ENCODE measurements at places on chromosomes 2 and 18.

GRCh38 chr2:216663846-216664245 lies 30.6 kb downstream of the IGFBP2 start:
- DNase-seq, result no peak

- no peak for DNase-seq
Measured at GRCh38 chr18:13269521-13270011, 51.0 kb downstream of the LDLRAD4 start.

- no peak for DNase-seq
Measured at GRCh38 chr18:50982802-50983179, 15.0 kb downstream of the ELAC1 start.

GRCh38 chr2:206250041-206250897 lies 24.2 kb upstream of the ZDBF2 start:
- DNase-seq, result no peak

DNA sequence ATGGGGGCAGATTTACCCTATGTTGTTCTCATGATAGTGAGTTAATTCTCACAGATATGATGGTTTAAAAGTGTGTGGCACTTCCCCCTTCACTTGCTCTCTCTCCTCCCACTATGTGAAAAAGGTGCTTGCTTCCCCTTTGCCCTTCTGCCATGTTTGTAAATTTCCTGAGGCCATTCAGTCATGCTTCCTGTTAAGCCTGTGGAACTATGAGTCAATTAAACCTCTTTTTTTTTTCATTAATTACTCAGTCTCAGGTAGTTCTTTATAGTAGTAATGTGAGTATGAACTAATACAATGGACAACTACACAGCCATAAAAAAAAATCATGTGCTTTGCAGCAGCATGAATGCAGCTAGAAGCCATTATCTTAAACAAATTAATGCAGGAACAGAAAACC lies 118.5 kb downstream of the CALCRL start:
- DNase-seq, result no peak

- DNase-seq, result peak; percentile 12
Measured at GRCh38 chr2:152718909-152719645, 657 bp downstream of the ARL6IP6 start.

GRCh38 chr2:198311020-198311419 lies 506.6 kb downstream of the PLCL1 start:
- DNase-seq, result no peak

- no peak for DNase-seq
Measured at GRCh38 chr2:142069251-142069888, 61.4 kb downstream of the LRP1B start.

All from CD4-positive, alpha-beta T cell treated with Interleukin-2 at 100 ng/mL for 4 hours (primary cell).